ENCODE measurements at places on chromosomes 11 and 22.
A peak's percentile ranks its signal among the peaks of the same experiment; 100 is the strongest.

DNA sequence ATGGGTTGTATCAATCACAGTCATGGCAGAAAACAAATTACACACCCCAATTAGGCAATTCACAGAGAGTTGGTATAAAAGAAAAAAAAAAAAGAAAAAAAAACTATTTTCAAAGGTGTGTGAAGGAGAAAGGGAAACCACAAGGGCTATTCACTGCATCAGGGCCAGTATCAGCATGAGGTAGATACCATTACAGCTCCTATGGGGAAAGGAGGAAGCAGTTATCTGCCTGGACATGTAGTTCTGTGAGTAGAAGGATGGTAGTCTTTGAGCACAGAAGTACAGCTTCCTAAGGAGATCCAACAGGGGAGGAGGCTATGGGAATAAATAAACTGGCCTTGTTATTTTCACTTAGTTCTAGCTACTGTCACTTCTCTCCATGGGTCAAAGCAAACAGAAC, 746.1 kb downstream of the LUZP2 start:
- no peak for DNase-seq

GRCh38 chr11:109619498-109619897, 197.5 kb downstream of the C11orf87 start:
- DNase-seq: no peak

DNA sequence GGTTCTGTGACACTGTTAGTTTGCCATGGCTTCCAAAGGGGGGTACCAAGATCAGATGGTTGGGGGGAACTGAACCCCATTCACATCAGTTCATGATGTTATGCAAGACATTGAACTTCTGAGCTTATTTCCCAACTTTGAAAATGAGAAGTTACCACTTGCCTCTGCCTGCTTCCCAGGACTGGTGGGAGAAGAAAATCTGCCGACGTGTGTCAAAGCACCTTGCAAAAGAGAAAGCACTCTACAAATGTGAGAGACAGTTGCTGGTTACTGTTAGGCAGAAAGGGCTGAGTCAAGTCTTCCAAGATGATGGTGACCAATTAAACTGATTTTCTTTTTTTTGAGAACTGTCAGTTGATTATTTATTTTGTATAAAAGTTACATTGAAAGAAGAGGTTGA, 45.6 kb downstream of the SMCO4 start:
- no peak for DNase-seq

- no peak for DNase-seq
Measured at GRCh38 chr11:81444297-81444696, 1289.4 kb downstream of the FAM181B start.

- DNase-seq: no peak
Measured at GRCh38 chr11:22069844-22070243, 123.0 kb upstream of the ANO5 start.

DNA sequence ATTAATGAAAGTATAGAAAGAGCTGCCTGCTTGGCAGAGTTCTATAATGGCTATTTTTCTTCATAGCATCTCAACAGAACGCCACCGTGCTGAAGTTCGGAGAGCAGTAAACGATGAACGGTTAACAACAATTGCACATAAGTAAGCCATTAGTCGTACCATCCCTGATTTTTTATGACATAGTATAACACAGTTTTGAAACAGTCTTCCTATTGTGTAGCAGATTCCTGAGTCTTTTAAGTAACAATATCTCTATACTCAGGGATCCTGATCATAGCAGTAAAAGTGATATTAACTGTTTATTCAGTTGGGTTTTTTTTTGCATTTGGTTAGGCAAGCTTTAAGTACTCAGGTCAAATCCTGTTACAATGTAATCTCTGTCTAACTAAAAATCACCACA, 8.4 kb downstream of the EMSY start:
- DNase-seq: no peak

DNA sequence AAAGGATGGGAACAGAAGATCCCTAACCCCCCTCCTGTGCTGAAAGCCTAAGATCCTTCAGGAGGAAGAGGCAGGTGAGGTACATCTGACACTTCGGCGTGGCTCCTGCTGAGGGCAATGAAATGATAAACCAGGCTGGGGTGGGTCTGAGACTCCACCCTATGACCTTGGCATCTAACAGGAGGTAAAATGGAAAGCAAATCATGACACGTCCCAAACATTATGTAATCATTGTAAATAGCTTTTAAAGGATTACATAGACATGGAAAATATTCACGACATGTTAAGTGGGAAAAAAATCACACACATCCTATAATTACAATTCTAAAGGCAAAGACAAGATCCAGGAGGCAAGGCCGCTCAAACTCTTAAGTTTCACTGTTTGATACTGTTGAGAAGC, 70.5 kb downstream of the LINC01488 start:
- no peak for DNase-seq

DNA sequence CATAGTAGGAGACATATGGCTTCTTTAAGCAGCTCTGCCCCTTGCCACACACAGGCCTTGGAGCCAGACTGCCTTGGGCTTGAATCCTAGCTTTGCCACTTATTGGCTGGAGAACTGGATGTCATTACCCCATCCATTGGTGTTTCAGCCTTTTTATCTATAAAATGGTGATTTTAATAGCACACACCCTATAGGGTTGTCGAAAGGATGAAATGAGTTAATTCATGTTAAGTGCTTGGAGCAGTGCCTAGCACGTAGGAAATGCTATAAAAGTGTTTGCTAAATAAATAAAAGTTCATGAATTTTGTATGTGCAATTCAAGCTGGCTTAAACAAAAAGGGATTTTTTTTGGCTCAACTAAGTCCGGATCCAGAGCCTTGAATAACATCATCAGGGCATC, 120.7 kb downstream of the TIMP3 start:
- no peak for DNase-seq

GRCh38 chr11:127037596-127037995, 37.0 kb upstream of the KIRREL3 start:
- DNase-seq: no peak

- DNase-seq: no peak
Measured at GRCh38 chr11:62879235-62879978, 1.3 kb upstream of the SLC3A2 start.

DNA sequence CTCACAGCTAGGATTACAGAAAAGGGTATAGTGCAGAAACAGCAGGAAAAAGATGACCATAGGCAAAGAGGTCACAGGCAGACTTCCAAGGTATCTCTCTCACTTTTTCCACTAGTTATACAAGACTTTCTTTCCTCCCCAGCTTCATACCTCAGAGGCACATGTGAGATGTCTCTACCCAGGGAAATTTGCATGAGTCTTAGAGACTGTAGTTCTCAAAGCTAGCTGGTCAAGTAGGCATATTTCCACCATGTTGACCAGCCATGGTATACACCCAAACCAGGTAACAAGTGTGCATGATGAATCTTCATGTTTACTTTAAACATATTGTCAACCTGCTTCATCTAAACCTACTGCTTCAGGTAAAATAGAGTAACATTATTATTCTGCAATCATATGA, 27.9 kb downstream of the PRMT3 start:
- DNase-seq: no peak

DNA sequence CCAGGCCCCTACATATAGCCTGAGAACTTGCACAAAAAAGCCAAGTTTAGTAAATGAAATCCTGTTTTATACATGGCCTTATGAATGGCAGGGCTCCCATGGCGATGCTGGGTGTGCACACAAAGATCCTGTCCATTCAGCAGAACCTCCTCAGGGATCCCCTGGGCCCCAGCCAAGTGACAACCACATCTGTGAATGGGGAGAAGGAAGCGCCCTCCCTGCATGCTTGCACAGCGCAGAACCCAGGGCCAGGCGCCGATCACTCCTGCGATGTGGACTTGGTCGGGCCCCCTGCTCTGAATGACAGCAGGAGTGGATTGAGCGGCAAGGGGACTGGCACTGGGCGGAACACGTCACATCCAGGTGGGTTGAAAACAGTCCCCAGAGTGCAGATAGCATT, 4.5 kb upstream of the CDC42EP2 start:
- DNase-seq: no peak

DNA sequence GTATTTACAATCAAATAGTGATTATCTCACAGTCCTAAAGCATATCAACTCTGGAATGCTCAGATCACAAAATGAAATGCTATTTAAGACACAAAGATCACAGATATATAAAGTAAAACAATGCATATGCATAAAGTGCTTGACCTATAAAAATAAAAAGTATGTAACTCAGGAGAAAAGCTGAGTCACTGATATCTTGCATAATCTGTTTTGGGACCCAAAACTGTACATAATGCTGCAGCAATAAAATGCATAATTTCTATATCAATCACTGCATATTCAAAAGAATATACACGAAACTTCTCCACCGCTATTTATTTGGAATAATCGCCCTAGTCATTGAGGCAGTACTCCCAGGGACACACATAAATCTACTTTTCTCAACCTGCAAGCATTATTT, 34.9 kb upstream of the GRIA4 start:
- DNase-seq: no peak

- DNase-seq: no peak
Measured at GRCh38 chr11:20739107-20739506, 69.7 kb downstream of the NELL1 start.

- DNase-seq: no peak
Measured at GRCh38 chr11:60059052-60059451, 2.6 kb downstream of the MS4A3 start.

DNA sequence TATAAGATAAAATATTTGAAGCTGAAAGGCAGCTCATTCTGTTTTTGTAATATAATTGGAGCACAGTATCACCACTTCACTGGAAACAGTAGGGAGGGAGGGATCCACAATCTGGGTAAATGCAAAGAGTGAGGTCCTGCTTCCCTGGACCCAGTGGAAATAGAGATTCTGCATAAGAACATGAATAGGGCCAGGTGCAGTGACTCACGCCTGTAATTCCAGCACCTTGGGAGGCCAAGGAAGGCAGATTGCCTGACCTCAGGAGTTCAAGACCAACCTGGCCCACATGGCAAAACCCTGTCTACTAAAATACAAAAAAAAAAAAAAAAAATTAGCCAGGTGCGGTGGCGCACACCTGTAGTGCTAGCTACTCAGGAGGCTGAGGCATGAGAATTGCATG, 143.7 kb downstream of the DBX1 start:
- no peak for DNase-seq

DNA sequence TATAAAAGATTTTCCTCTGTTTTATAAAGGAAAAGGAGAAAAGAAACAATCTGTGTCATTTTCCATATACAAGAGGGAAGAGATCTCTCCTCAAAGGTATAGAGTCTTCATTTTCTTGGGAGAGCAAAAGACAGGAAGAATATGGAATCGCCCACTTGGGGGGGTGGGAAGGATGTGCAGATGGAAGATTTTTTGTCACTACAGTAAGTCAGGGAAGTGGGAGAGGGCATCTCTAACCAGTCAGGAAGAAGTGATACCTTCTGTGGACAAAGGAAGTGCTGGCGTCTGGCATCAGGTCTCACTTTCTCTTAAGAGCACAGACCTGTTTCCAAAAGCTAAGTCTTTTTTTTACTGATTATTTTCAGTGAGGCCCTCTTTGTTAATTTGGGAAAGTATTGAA, 1.4 kb downstream of the PRR14L start:
- DNase-seq: no peak

GRCh38 chr11:131815590-131815989, 445.2 kb downstream of the NTM start:
- DNase-seq: peak; percentile 37

GRCh38 chr11:80107415-80107814, 666.6 kb upstream of the TENM4 start:
- DNase-seq: no peak

GRCh38 chr11:70183483-70184176, 19.5 kb upstream of the FADD start:
- DNase-seq: no peak

DNA sequence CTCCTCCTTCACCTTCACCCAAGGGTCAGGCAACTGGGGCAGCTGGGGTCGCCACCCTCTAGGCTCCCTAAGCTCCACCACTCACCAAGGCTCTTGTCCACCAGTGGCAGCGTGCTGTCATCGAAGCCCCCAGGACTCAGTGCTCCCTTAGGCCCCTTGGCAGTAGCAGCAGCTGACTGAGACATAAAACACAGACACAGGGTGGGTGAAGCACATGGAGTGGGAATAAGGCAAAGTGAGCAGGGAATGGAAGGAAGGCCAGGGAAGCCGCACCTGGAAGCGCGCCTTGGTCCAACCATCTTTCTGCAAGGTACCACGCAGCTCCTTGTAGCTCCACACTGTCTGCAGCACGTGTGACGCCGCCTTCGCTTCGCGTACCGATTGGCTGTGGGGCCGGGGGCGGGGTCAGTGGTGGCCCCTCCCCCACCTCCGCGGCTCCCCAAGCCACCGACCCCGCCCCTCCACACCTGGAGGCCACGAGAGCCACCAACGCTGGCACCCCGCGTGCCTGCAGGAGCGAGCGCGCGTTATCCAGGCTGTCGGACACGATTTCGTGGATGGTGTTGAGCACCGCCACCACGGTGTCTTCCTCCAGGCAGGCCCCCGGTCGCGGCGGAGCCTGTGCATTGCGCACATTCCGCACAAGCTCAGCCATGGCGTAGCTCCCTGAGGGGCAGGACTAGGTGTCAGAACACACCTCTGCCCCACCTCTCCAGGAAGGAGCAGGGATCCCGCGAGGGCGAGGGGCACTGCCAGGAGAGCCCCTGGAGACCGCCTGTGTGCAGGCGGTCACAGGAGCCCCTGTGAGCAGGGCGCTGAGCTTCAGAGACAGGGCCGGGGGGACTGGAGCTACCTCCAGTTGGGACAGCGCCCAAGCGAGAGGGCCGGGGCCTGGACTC, 31.3 kb upstream of the TXNRD2 start:
- DNase-seq: peak; percentile 64

DNA sequence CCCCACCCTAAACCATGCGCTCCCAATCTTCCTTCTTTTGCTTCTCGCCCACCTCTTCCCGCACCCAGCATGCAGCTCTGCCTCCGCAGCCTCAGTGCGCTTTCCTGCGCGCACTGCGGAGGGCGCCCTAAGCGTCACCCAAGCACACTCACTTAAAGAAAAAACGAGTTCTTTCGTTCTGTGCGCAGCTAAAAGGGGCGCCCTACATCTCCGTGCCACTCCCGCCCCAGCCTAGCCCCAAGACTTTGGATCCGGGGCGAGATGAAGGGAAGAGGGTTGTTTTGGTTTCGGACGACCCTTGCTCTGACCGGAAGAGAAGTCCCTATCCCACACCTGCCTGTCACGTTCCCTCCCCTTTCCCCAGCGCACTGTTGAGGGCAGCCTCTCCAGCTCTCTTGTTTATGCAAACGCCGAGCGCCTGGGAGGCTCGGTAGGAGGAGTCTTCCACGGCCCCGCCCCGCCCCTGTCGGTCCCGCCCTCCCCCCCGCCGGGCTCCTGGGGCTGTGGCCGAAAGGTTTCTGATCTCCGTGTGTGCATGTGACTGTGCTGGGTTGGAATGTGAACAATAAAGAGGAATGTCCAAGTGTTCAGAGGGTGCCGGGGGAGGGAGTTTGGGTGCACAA, 5.3 kb downstream of the VSIG2 start:
- DNase-seq: peak; percentile 94

All from iPS-NIHi11 (cell line).